Right atrium auricular region (tissue), 2 donors: ENCODE measurements at places on chromosomes 4 and X. TPM values are rescaled to one million over a fixed set of nuclear protein-coding genes. Genes with fewer than 3 reads are reported as not detected.

DNA sequence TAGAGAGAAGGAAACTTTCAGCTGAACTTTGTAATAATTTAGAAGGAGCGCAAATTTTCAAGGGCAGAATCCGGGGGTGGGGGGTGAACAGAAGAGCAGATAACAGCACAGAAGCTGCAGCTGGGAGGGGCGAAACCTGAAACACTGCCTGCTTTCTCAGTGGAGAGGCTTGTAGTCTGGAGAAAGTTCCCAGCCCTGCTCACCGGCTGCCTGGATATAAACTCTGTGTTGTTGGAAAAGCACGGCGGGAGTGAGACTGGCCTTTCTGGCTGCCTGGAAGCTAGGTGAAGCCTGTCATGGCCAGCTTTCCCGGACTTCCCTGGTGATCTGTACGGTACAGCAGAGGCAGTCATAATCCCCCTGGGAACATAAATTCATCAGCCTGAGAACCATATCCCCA, 1352.1 kb upstream of the DIAPH2 start:
- DNase-seq = no peak

GRCh38 chr4:98506462-98507132, 151.8 kb downstream of the TSPAN5 start:
- DNase-seq = no peak

Gene SH2D1A
- total RNA-seq = not detected

DNA sequence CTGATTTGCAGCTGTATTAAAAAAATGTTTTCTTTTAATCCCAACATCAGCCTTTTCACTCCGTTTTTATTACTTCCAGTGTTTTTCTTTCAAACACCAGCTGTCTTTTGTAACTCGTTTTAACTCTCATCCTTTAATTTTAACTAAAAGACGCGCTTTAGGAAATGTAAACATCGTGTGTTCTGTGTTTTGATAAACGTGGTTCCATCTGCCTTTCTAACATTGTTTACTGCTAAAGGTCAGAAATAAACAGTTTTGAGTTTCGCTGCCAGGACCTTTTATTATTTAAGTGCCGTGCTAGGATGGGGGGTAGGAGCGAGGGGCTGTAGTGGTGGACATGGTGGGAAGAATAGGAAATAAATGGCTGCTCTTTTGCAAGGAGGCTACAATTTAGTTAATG, 1.5 kb downstream of the N4BP2 start:
- DNase-seq = no peak

Gene FAM9C
- not detected for total RNA-seq

DNA sequence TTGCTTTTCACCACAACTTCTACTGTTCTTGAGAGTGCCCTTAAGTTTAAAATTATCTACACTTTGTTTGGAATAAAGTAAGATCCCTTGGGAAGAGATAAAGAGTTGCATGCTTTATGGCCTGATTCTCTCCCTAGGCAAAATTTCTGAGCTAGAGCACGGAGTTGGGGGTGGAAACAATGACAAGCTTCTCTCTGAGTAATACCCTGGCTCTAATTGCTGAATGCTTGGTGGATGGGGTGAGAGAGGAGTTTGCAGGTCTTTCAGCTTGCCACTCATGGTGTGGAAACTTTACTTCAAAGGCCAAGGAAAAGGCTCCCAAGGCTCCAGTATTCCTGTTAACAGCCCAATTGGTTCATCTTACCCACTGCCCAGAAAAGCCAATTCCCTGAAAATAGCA, 26.1 kb upstream of the PRDM8 start:
- DNase-seq = no peak

Gene FANCB
- 0.59 TPM for total RNA-seq

Gene NHS
- 0.59 TPM for total RNA-seq

DNA sequence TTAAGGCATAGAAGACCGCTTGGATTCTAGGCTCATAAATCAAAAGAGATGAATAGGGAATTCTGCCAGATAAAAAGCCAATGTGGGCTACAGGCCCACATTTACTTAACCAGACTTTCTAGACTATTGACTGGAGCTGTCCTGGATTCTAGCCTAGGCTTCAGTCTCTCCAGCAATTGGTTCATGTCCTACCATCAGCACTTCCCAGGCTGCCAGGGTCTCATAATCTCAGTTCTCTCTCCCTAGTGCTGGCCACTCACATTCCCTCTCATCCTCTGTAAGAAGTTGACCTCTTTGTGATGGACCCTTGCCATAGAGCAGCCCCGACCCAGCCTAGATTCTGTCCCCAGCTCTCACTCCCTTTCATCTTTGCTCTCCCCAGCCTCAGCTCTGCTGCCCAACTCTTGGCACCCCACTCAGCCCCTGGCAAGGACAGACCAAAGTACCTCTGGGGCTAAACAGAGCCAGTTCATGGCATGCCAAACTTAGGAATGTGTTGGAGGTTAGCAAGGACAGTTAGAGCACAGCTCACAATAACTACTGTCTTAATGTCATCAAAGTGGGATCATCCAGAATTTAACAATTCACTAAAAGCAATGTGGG, 396.2 kb downstream of the INPP4B start:
- DNase-seq = no peak
